ENCODE measurements at places on chromosomes 1 and 21.
A peak's percentile ranks its signal among the peaks of the same experiment; 100 is the strongest.

- DNase-seq, result no peak
Measured at GRCh38 chr1:163442895-163443294, 121.1 kb downstream of the NUF2 start.

GRCh38 chr1:239807361-239807760 is 284.3 kb upstream of the FMN2 start:
- no peak for DNase-seq

GRCh38 chr1:87084244-87084836 is 169.9 kb downstream of the HS2ST1 start:
- no peak for DNase-seq

- no peak for DNase-seq
Measured at GRCh38 chr1:246760422-246761347, 36.5 kb downstream of the SCCPDH start.

DNA sequence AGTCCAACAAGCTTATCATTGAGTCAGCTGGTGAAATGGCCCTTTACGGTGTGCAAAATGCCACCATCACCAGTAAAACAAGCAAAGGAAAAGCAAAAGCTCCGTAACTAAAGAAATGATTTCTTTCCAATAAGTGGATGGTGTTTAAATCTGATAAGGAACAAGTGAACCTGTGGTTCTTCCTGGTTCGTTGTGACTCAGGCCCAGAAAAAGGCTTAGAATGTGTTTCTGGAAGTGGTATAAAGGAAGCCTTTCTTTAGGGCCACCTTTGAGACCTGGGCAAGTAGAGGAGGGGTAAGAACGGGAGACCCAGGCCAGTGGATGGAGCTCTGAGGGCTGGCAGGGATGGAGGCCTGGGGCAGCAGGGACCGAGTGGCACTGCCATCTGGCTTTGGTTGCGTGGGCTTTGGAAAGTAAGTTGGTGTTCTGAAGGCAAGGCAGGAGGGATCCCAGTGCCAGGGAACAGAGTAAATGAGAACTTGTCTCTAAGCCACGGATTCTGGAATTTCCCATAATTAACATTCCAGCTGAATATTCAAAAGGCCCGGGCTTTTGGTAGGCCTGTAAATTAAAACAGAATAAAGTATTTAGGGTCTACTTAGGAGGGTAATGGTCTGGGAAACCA is 87.9 kb upstream of the LMO4 start:
- DNase-seq, result no peak

- no peak for DNase-seq
Measured at GRCh38 chr21:14712121-14712715, 166.1 kb upstream of the SAMSN1 start.

DNA sequence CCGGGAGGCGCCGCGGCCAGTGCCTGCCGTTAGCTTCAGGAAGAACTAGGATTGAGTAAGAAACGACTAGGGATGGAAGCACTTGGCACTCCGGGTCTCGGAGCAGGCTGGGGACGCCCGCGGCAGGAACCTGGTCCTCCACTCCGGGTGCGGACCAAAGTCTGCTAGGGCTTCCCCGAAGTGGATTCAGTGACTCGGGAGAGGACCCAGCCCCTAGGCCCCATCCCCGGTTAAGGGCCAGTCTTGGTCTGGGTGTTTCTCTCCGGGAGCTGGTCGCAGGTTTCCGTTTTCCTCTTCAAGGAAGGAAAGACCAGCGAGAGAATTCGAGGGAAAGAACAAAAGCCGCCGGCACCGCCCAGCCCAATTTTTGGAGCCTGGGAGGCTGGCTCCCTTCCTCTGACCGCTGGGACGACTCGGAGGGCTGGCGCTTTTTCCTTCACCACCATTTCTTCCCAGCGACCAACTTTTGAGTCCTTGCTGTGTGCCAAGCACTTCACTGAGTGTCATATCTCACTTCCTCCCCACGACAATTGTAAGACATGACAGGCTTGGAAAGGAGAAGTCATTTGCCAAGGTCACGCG is 16.8 kb upstream of the STMN1 start:
- peak; percentile 38 for DNase-seq

DNA sequence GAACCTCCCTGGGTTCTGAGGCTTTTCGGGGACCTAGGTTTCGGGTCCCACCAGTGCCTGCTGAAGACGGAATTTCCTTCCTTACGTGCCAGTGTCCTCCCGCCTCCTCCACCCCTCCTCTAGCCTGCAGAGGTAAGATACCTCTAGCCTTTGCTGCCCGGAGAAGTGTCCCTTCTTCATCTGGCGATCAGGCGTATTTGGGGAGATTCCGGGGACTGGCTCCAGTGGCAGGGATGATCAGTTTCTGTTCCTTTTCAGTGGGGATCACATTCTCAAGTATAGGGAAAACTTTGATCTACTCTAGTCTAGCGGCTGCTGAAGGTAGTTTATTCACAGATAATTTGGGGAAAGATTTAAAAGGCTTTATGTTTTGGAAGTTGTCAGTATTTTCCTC is 674 bp downstream of the CEP350 start:
- no peak for DNase-seq

DNA sequence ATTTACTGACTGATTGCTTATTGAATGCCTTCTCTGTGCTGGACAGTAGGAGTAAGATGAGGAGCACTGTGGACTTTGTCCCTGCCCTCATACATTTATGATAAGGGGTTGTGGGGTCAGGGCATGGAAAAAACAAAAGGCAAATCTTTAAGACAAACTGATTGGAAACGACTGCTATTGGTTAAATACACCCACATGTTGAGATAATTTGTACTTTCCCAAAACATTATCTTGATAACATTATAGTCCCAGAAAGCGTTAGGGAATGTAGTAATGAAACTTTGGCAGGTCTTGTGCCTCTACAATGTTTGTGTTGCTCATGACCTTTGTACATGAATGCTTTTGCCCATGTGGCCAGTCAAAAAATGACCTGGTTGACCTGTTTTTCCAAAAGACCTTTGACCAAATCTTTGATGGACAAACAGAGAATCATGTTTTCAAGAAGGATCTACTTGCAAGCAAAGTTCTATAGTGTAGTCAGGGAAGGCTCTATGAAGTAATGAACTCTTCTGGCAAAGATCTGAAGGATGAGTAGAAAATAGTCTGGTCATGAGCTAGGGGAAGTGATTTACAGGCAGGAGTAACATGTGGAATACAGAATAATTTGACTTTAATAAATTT is 50.9 kb downstream of the LEPR start:
- no peak for DNase-seq

GRCh38 chr1:215079456-215079855 is 3.1 kb upstream of the KCNK2 start:
- DNase-seq, result no peak

DNA sequence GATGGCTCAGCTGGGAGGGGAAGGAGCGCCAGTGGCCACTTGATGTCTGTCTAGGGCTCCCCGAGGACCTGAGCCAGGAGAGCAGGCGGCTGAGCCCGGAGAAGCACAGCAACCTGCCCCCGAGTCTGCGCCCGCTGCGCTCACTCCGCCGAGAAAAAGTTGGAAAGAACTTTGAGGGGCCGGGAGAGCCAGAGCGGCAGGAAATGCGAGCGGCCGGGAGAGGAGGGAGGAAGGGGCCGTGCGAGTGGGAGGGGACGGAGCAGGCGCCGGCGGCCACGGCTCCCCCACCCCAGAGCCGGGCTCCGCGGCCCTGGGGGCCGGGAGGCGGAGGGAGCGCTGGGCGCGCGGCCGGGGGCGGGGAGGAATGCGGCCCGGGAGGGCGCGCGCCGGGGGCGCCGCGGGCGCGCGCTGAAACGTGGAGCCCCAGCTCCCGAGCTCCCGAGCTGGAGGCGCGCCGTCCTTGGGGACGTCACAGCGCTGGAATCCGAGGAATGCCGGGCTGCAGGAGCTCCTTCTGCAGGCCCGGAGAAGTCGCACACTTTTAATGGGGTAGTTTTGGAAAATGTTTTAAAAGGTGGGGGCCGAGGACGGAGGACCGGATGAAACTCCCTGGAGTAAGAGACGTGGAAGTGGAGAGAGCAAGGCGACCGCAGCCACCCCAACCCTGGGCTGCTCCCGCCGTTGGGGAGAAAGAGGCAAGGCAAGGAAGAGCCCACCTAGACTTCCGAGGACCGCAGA is at the start of gene PTPN14:
Gene PTPN14 (minus strand): TSS at position 167 of the 738 bp plus-strand sequence. CDS start 86,799 bp downstream, outside the sequence.
- peak; percentile 92 for DNase-seq

- no peak for DNase-seq
Measured at GRCh38 chr1:234322979-234323378, 50.3 kb upstream of the COA6 start.

DNA sequence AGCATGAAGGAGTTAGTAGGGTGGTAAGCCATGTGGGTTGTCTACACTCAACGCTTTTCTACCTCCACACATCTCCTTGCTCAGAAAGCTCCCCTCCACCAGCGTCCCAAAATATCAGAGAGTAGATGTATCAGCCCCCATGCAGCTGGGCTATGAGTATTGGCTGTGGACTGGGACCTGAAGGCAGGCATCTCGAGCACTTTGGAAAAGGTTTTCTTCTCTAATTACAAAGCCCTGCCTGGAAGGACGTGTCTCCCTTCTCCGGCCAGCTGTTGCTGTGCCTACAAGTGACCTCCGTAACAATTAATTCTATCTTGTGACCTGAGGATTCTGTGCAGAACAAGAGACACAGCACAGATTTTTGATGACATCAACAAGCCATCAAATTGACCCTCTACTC is 142.0 kb upstream of the RUNX1 start:
- no peak for DNase-seq

DNA sequence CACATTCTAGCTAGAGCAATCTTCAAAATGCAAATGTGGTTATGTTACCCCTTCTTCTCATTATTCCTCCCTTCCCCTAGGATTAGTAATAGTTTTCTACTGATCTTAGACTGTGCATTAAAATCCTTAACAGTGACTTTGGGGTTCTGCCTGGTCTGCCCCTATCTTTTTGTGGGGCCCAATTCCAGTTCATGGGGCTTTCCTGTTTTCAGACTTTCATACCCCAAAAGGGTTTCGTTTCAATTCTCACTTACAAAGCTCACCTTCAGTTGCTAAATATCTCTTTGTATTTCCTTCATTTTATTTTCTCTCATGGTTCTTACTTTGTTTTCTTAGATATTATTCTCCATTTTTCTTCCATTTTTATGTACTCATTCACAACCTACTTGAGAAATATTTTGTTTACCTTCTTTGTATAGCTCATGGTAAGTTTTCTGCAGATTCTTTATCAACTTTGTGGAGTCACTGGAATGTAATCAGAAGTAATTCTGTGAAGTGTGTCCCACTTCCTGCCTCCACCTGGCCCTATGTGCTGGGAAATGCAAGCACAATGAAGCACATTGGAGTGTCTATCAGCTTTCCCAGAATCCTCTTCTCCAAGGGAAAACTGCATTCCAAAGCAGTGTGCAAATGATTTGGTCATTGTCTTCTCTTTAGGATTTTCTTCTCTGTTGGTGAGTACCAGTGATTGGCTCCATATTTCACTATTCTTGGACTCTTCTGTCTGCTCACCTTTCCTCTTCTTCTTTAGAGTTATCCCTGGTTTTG is 350.2 kb downstream of the ZNF326 start:
- no peak for DNase-seq

DNA sequence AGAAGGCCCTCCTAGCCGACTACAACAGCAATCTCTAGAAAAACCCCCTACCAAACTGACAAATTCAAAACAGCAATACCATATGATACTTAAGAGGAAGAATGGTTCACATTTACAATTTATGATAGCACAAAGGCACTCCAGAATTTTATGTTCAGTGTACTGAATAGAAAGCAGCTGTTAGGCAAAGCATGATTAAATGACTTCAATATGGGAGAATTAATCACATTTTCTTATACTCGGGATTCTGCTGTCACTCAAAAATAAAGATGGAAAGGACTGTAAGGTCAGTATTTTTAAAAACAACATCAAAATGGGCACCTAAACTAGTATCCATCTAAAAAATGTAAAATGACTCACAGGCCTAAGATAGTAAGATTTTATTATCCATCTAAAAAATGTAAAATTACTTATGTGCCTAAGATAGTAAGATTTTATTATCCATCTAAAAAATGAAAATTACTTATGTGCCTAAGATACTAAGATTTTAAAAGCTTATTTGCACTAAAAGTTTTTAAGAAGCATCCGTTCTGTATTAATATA is 198.5 kb downstream of the SMYD3 start:
- no peak for DNase-seq

- no peak for DNase-seq
Measured at GRCh38 chr1:16351456-16351993, 755 bp downstream of the FBXO42 start.

DNA sequence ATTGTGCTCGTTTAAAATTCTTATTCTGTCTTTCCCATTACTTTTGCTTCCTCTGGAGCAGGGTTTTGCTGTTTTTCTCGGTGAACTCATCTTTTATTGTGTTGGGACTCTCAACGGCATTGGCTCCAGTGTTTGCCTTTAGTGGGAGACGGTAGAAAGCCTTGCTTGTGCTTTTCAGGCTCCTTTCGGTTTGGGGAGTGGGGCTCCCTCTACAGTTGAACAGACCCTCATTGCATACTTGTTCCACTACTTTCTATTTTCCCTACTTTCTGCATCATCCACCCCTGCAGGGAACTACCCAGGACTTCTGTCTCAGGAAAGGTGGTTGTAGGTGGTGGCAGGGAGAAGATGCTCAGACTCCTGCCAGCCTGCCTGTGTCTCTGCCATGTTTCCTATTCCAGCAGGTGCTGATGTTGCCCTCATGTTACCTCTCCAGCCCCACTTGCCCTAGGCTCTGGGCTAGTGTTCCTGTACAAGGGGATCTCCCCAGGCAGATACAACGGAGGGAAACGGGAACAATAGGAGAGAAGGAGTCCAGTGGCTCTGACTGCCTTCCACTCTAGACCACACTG is 68.5 kb upstream of the ZBTB18 start:
- no peak for DNase-seq

GRCh38 chr1:83846138-83846537 is 152.8 kb downstream of the TTLL7 start:
- no peak for DNase-seq

DNA sequence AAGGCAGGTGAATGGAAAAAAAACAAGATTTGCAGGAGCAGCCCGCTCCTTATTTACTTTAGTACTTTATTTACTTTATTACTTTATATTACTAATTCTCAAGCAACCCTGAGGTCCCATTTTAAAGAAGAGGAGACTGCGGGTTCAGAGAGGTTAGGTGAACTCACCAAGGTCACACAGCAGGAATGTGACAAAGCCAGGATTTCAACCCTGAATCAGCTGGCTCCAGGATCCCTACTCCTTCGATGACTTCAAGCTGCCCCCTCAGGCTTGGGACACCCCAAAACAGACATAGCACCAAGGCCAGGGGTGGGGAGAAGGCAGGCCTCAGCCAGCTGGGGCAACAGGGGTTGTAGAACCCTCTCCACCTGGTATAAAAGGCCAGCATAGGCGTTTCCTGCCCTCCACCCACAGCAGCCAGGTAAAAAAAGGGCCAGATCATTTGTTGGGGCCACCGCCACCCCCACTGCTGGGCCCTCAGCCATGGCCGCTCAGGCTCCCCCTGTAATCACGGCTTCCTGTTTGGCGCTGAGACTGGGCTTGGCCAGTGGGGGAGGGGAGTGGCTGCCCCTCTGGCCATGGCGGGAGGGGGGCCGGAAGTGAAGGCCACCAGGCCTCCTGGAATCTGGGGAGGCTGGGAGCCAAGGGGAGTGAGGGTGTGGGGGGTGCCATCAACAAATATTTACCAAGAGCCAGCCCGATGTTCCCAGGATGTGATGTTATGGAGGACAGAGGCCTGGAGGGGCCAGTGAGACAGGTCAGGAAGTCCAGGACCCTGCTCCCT is 6.6 kb downstream of the SDC3 start:
- peak; percentile 48 for DNase-seq
